ENCODE measurements at places on chromosomes 7 and 10. TPM values are rescaled to one million over a fixed set of nuclear protein-coding genes. Genes with fewer than 3 reads are reported as not detected.

DNA sequence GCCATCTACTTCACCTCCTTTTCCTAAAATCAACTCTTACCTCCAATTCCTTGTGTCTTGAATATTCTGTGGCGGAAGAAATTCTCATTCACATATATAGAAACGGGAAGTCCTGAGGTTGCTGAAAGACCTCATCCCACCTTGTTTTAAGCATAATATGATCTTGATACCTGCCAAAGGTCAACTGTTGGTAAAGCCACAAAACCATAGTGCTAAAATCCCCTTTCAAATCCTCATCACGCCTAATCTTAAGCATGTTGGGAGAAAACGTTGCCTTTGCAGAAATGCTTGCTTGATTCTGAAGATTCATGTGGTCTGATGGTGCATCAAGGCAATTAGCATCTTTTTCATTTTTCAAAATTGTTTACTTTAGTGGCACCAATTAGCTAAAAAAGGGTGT, 8.5 kb downstream of the ANKRD22 start:
- no peak for DNase-seq

GRCh38 chr10:56662765-56663447, 301.8 kb upstream of the ZWINT start:
- DNase-seq, result no peak

DNA sequence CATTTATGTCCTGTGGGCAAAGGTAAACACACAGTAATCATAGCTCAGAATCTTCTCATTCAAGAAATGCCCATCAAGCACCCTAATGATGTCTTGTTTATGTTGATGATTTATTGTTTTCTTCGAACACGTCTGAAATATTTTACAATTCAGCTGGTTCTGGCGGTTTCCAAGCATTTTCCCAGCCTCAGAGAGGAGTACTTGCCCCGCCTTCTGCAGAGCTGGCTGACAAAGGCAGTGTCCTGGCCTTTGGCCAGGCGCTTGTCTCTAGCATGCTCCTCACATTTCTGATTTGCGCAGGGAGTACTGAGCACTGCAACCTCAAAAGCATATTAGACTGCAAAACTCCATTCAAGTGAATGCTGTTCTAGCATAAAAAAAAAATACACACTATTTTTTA, 314.2 kb upstream of the GNAI1 start:
- DNase-seq, result no peak

DNA sequence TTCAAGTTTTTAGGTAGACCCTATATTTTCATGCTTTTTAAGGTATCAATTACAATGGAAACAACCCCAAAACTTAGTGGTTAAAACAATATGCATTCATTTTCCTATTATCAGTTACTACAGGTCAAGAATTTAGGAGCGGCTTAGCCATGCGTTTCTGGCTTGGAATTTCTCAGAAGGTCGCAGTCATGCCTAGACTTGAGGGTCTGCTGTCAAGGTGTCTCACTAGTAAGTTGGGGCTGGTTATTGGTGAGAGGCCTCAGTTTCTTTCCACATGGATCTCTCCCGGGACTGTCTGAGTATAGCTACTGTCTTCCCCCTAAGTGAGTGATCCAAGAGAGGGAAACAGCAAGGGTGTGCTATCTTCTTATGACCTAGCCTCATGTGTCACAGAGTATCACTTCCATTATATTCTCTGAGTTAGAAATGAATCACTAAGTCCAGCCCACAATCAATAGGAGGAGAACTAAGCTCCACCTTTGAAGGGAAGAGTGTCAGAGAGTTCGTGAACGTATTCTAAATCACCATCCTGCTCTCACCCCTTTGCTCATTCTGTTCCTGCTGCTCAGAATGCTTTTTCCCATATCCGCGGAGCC, 80.5 kb downstream of the RTKN2 start:
- no peak for DNase-seq

DNA sequence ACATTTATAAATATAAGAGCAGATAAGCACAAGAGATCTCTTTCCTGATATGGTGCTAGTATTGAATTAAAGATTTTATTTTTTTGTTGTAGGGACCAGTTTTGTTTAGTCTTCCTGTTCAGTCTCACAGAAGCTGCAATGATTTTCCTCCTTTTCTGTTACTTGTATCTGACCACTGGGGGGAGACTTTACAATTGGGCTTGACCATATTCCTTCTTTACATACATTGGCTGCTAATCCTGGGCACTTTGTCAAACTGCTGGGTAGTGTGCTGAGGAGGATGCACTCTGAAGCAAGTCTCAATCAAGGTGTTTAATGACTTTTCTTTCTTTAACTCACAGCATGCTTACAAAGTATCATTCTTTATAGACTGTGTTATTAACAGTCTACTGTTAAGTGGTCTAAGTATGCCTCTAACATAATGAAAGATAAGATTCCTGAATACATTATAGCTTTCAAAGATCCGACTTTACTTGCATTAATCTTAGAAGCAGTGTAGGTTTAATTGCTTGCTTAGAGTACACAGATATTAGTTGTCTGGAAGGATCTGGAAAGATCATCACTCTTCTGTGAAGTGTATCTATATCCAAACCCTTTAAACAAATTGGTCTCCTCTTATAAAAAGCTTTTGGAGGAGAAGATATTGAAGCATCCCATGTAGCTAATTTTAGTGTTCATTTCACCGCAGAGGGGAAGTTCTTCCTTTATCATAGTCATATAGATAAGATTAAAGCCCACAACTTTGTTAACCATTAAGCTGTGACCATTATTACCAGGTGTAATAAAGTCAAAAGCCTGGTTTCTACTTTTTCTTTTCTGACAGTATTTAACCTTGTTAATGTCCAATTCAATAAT, 3.1 kb downstream of the PALS2 start:
- DNase-seq, result no peak

- no peak for DNase-seq
Observed at GRCh38 chr7:45147858-45148652, 9.5 kb upstream of the RAMP3 start.

DNA sequence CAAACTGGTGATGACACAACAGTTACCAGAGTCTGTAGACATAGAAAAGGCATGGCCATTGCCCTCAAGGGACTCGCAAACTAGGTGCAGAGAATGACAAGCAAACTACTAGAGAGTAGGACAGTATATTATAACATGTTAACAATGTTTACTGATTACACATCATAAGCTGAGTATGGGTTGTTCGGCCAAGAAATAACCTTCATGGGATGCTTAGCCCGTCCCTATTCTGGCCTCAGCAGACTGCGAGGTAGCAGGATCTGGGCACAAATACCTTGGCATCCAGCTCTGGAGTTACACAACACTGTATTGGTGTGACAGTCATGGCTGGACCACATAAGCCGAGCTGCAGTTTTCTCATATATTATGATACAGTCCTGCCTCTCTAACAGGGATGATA, 51.4 kb downstream of the ABCB4 start:
- no peak for DNase-seq

DNA sequence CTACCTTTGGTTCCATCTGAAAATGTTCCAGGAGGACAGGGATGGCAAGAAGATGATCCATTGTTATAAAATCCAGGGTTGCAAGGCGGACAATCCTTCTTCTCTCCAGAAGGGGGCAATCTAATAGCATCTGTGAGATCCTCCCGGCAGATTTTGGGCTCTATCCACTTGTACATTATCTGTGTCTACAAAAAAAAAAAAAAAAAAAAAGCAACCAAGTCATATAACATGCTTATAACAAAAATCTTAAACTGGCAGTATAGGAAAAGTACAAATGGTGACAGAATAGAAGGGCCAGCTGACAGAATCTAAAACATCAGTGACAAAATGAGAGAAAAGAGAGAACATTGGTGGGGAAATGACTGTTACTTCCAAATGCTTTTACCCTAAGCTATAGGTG, 132.7 kb downstream of the ELAPOR2 start:
- DNase-seq, result peak; percentile 41

GRCh38 chr10:62613424-62613823, 191.1 kb upstream of the ADO start:
- no peak for DNase-seq

- no peak for DNase-seq
Observed at GRCh38 chr7:68678196-68678595, 920.1 kb upstream of the AUTS2 start.

DNA sequence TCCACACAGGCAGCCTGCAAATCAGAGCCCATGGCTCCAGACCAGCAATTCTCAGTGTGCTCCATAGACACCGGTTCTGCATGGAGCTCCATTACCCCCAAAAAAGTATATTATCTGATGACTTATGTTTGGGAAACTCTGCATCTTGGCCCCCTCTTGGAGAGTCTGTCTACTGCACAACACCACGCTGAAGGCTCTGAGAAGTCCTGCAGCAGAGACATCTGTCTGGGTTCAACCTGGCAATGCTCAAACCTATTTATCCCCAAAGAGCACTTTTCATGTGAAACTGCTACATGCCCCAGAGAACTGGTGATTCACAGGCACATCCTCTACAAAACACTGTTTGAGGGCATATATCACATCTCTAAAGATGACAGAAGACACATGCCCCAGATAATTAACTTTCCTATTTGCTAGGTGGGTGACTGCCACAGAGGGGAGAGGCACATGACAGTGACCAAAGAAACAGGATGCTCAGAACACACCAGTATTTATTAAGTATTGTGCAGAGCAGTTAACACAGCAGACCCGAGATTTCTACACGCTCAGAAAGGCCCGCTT, 83.8 kb downstream of the DLG5 start:
- DNase-seq, result no peak

DNA sequence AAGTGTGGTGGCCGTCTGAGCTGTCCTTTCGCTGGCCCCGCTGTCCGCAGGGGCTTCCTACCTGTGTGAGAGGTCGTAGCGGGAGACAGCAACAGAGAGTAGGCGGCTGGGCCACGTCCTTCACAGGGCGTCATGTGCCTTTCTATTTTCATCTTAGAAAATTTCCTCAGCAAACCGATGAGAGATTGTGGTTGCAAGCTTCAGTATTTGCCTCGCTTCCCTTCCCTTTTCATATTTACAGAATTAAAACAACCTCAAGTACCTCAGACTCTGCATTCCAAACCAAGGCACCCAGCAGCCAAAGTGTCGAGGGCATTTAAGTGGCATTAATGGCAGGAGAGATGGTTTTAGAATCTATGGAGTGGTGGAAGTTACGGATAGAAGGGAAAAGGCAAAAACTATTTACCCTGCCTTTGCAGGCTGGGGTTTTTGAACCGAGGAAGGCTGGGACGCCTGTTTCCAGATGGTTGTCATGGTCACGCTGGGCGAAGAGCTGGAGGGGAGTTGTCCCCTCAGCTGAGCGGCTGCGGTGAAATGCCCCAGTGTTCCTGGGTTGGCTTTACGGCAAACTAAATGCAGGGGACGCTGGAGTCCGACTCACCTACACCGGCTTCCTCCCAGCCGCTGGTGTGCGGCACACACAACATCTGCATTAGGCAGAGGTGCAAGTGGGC, 41.9 kb downstream of the WIPI2 start:
- DNase-seq, result no peak

DNA sequence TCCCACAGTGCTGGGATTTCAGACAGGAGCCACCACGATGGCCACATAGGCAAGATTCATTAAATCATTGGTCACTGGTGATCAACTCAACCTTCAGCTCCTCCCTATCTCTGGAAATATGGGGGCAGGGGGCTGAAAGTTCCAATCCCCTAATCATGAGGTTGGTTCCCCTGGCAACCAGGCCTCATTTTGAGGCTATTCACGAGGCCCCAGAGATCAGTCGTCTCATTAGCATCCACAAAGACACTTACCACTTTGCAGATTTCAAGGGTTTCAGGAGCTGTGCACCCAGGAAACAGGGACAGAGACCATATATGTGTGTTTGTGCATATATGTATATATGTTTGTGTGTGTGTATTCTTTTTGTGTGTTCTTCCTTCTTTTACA, 7.7 kb upstream of the GUSB start:
- no peak for DNase-seq

GRCh38 chr10:119248184-119248583, 40.8 kb downstream of the GRK5 start:
- no peak for DNase-seq

DNA sequence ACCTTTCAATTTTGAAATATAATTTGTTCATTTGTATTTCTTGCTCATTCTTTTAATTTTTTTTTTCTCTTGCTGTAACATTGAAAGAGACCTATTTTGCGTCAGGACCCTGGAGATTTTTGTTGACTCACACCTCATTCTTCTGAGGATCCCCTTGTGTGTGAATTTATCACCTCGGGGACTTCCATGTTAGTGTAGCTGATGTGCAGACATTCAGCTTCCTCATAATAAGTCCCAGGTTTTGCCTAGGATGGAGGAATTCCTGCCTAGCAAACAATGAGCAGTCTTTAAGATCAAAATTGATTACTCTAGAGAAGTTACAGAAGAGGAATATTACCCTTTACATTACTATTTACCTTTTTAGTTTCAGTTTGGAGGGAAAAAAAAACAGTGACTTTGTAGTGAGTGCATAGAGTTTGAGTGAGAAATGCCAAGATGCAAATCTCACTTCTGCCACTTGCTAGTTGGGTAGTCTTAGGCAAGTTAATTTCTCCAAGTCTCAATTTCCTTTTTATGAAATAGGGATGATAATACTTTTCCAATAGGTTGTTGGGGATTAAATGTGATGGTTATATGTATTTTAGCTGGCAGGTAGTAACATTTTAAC, 14.3 kb downstream of the TES start:
- no peak for DNase-seq

DNA sequence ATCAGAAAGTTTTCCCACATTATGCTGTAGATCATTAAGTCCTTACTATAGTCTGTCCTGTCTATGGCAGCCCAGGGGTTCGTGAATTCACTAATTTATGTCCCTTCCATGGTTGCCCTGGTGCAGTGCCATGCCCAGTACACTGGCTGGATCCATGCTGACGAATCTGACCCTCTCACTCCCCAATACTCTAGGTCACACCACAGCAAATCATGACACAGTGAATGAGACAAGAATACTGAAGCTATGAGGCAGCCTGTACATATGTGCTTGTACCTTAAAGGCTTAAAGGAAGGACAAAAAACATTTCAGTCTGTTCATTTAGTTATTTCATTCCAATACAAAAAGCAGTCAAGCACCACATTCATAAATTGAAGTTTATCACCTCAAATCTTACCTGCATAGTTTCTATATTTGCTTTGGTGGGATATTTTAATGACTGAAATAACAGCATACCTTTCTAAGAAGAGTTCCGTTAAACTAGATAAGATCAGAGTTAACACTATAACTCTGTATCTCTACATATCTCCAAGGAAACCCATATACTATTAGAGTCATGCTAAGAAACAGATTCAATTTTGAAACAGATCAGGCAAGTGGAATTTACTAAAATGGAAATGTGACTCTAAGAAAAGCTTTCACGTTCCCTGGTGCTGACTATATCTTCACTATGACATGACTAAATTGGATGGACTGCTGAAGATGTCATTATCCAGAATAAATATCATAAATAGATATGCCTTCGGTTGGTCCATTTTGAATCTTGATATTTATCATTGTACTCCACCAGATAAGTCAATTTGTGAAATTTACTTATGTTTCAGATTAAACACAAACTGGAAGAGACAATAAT, 36.7 kb downstream of the OSBPL3 start:
- no peak for DNase-seq

Gene C10orf143
- not detected for total RNA-seq

Gene FAM25G
- not detected for total RNA-seq

Gene ERVW-1
- total RNA-seq, result not detected

Gene KRIT1
- total RNA-seq, result 35.0 TPM

Gene CPVL
- total RNA-seq, result 2.7 TPM

All from SJSA1 (cell line).